ENCODE measurements at places on chromosomes 16 and 17.

GRCh38 chr17:30360086-30360808, 18.5 kb upstream of the CPD start:
- DNase-seq, result no peak

DNA sequence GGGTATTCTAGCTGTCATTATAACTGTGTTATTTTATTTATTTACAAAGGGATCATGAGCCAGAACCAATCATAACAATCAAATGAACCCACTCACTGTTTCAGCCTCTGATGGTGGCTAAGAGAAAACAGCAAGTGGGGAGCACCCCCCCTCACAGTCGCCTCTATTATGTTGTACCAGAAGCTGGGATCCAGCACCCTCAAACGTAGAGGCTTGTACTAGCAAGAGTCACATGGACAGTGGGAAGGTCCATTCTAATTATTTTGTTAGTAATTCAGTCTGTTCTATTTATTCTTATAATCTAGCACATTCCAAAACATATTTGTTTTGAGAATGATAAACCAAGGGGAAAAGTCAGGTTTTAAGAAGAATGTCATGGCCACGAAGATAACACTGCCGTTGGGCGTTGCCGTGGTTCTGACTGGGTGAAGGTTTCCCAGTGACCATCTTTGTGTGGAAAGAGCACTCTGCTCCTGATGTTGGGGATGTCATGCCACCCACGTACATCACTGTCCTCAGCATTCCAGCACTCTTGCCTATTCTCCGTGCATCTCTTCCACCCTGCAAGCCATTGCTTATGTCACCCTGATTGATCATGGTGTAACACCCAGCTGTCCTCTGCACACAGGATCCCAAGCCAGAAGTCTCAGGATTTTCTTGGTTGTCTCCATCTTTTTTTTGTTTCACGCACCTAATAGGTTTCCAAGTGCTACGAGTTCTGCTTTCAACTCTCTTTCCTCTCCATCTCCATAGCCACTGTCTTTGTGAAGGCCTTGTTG, 205.8 kb downstream of the PRKCA start:
- no peak for DNase-seq

GRCh38 chr17:82396601-82397435, 21.3 kb upstream of the HEXD start:
- DNase-seq, result no peak

DNA sequence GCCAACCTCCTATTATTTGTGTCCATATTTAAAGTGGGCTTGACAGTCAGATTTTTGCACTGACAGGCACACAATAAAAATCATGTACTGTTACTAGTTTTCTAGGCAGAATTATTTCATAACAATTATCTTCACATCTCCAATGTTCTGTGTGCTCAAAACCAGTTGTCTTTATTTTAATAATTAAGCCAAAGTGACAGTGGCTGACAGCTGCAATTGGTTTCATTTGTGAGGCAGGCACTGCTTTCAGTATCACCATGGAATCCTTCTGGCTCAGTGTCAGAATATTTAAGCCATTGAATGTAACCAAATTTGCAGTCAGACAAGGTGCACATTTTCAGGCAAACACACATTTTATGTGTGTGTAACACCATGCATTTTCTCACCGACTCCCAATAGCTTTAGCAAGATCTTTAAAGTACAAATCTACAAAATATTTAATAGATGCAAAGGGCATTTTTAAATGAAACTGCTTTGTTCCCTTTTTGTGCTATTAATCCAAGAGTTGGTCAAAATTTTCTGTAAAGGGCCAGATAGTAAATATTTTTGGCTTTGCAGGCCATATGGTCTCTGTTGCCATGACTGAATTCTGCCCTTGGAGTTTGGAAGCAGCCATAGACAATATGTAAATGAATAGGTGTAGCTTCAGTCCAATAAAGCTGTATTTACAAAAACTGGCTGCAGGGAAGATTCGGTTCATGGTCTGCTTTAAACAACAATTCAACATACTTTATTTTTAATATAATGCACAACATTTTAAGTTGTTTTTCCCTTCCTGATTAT, 486.0 kb downstream of the KCNJ2 start:
- no peak for DNase-seq

- no peak for DNase-seq
Observed at GRCh38 chr17:17073581-17074403, 31.5 kb downstream of the MPRIP start.

DNA sequence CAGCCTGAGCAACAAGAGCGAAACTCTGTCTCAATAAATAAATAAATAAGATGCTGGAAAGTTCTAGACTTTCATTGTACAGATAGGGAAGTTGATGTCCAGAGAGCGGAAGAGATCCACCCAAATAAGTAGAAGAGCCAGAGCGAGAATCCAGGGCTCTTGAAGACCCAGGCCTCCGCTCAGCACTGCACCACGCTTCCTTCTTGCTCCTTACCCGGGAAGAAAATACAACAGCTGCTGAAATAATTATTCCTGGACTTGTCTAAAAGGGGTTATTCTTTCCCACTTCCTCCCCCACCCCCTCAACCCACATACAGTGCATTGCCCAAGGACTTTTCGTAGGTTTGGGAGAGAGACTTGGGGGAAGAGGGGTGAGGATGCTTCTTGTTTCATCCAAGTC, 26.7 kb downstream of the CDK5RAP3 start:
- no peak for DNase-seq
